ELR (cell line): ENCODE measurements at places on chromosomes 6 and 20.

DNA sequence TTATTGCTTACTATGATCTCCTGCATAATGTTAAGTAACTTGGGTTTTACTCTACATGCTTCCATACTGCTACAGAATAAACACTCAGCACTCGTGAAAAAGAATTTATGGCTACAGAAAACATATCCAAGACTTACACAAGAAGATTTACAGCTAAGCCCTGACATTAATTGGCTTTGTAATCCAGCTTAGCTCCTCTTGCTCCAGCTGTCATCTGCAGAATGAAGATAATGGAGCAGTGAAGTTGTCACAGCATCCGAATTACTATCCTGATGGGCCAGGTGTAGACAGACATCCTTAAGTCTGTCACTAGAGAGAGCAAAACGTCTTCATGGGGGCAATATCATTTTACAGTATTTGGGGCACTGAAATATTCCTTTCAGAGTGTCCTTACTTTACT is 155.3 kb downstream of the PRKN start:
- DNase-seq, result no peak

DNA sequence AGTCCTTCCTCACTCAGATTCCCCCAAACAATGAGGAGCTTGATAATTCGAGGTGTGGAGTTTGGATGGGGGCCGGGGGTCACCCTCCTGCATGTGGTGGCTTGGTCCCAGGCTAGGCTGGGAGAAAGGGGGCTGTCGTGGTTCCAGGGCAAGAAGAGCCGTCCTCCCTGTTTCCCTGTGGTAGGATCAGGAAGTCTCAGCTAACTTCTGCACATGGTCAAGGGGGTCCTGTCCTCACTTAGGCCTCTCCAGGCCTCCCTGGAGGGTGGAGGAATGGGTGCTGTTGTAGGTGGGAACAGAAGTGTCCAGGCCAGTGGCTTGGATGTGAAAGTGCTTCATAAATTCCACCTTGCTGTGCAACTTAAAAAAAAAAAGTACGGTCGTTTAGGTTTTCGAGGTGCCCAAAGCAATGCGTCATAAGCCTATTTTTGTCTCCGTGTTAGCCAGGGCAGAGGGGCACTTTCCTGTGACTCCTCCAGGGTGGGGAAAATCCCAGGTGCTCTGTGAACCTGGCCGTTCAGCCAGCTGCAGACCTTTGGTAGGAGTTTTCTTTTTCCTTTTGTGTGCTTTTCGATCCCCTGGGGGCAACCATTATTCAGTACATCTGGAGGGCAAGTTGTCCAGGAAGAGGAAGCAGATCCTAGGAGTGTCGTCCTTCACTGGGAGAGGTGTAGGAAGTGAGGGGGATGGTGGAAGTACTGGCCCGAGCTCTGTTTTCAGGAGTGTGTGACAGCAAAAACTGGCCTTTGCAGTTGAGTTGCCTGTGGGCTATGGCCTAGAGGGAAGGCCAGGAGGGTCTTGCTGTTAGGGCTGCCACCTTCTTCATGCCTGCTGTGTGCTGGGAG is 9.6 kb downstream of the IGF2R start:
- no peak for DNase-seq

DNA sequence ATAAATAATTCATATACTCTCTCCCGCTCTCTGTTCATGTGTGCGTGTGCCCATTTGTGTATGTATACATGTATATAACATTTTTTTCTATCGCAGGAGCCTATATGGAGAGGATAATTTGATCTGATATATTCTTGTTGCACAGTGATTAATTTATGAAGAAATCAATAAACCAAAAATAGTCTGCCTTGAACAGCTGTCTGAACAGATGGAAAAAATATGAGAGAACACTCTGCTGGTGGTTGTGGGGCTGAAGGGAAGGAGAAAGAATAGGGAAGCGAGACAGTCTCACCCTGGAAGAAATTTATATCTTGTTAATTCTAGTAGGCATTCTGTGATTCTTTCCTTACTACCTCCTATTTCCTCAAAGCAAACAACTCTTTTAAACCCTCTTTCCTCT is 96.6 kb upstream of the B3GAT2 start:
- no peak for DNase-seq

- DNase-seq, result peak; percentile 54
These were observed 131.7 kb downstream of the DNAH8 start for GRCh38 chr6:38846844-38847243.

- no peak for DNase-seq
These were observed 188.0 kb upstream of the SLC24A3 start for GRCh38 chr20:19024296-19025035.

GRCh38 chr6:25882051-25882496 is 8.0 kb upstream of the SLC17A3 start:
- no peak for DNase-seq

DNA sequence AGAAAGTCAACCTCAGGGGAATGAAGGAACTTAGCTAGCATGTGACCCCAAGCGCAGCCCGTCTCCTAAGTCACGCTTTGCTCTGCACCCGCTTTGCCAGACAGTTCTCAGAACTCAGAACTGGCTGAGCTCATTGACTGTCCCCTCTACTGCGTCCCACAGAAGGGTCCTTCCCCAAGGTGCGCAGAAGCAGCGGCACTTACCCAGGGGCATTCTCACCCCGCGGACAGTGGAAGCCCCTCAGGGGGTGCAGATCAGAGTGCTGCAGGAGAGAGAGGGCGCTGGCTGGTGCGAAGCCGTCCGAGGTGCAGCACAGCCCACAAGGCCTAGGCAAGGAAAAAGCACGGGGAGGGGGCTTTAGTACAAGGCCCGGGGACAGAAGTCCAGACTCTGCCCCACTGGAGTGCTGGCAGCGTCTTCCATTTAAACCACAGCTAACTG is 807 bp downstream of the SNHG17 start:
- DNase-seq, result peak; percentile 48

DNA sequence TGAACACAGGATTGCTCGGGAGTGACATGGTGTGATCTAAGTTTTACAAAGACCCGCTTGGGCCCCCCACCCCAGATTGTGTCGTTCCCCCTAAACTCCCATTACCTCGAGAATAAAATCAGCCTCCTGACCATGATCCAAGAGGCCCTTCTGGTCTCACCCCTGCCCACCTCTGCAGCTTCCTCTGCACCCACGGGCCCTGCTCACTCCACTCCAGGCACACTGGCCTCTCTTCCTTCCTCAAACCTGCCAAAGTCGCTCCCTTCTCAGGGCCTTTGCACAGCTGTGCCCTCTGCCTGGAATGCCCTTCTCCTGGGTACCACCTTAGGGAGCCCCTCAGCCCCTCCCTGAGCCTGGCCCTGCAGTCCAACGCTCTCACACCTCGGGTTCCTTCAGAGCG is 17.9 kb downstream of the TGM2 start:
- no peak for DNase-seq

DNA sequence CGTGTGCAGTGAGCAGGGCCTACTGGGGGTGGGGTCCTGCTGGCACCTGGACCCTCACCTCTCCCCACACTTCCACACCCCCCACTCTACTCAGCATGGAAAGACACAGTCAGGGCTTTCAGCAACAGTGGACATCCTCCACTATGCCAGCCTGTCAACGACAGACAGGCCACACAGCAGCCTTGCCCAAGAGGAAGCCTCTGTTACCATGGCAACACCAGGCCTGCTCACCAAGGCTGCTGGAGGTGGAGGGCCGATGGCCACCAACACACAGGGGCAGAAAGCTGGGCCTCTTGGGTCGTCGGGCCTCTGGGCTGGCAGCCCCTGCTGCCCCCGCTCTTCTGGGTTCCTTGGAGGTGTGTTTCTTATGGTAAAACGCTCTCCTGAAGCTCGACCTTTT is 13.6 kb downstream of the BNIP5 start:
- DNase-seq, result peak; percentile 34

DNA sequence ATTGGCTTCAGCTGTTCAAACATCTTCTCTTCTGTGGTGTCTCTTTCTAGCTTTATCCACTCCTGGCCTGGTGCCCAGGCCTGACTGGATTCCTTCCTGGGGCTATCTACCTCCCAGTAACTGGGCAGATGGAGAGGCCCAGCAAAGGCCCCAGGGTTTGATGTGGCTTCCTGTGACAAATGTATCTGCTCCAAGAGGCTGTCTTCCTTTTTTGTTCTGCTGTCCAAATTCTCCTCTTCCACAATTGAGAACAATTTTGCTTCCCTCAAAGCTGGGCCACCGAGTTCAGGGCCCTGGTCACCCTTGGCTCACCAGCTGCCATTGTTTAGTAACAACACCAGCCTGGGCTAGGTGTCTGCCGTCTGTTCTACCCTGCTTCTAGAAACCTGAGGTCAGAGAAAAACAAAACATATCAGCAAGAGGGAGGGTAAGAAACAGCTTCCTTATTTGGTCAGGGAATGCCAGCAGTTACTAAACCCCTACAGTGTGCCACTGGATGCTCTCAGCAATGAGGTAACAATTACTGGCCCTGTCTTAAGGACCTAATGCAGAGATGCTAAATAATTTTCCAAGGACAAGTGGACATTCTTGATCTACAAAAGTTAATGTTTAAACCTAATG is 3.9 kb downstream of the ZFP57 start:
- peak; percentile 42 for DNase-seq

DNA sequence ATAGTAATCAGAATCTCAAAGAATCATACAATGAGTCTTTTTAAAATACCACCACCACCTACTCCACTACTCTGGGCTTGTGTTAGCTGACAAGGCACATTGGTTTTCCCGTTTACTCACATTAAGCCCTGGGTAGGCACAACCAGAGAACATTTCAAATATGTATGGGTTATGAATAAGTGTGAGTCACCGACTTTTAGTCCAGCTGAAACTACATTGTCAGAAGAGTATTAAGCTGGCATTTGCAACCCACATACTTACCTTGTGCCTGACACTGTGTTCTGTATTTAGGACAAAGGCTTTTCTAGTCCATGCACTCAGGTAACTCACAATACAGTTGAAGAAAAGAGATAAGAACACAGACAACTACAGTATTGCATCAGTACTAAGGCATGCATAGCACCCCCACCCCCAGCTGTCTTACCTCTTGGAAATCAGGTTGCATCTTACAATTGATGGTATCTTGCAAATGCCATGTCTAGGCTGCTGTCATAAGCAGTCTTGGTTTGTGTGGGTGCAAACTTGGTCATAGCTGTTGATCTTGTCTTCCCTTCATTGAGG is 40.3 kb upstream of the AHI1 start:
- DNase-seq, result peak; percentile 92

DNA sequence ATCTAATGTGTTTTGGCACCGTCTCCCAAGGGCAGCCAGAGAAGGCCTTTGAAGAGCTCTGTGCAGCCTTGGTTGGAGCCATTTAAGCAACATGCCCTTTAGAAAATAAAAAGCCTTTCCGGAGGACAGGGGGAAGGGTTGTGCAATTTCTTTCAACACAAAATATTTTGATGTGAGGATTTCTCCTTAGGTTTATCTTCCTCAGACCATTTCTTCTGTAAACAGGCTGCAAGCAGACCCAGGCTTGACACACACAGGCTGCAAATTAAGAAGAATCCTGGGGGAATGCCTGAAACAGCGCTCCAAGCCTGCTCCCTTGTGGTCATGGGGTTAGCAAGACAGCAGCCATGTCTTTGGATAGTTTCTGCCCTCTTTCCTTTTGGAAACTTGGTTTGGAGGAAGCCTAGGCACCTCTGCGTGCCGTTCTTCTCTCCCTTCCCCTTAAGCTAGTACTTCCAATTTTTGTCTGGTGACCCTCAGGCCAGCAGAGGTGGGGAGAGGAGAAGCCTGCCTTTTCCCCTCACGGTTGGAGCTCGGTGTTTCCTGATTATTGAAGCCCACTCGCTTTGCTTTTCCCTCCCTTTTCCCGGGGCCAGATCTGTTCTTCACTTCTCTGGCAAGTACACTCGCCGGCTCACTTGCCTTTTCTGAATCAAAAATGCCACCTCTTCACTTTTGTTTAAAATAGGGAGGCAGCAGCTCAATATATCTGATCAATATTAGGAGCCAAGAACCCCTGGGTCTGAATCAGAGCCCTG is 39.6 kb upstream of the NOX3 start:
- DNase-seq, result peak; percentile 60

GRCh38 chr20:53763707-53764414 is 170.2 kb upstream of the ZNF217 start:
- no peak for DNase-seq

- peak; percentile 34 for DNase-seq
These were observed 117.5 kb upstream of the SIRPG start for GRCh38 chr20:1775117-1775516.

DNA sequence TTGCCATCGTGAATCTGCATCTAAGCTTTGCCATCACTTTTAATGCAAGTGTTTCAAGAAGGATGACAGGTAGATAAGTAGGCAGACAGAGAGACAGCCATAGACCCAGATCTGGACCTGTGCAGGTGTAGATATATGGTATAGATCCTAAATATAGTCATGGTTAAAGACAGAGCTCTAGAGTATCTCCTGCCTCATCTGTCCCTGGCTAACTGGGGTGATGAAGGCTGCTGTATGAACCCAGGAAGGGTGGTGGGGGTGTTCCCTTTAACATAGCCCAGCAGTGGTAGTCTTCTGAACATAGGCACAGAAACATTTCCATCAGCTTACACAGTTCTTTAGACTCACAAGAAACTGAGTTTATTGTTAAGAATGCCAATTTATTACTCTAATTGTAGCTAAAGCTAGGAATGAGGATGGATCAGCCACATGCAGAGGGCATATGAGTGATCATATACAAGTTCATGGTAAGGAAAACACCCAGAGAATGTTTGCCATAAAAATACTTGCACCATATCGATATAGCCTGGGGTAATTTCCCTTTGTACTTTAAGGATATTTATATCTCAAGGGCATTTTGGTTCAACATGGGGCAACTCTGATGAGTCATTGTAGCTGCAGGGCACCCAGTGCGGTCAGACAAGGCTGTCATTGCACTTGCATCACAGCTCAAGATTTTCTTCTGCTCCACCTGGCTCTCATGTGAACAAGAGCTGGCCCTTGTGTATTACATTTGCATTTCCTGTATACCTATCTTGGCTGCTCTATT is 587.2 kb downstream of the EPM2A start:
- peak; percentile 96 for DNase-seq

DNA sequence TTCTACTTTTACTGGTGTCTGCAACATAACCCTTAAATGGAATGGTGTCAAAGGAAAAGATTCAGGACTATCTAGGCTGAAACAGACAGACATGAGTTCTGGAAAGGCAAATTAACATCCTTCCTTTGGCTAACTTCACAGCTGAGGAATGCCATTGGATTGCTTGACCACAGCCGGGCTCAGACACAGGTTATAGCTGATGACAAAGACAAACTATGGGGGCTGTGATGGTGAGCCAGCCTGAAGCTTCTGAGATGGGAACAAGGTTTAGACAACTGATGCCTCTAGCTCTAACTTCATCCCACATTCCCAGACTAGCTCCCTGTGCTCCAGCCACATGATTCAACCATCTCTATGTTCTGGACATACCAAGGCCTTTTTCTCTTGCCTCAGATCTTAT is 15.3 kb downstream of the POLR1C start:
- no peak for DNase-seq

DNA sequence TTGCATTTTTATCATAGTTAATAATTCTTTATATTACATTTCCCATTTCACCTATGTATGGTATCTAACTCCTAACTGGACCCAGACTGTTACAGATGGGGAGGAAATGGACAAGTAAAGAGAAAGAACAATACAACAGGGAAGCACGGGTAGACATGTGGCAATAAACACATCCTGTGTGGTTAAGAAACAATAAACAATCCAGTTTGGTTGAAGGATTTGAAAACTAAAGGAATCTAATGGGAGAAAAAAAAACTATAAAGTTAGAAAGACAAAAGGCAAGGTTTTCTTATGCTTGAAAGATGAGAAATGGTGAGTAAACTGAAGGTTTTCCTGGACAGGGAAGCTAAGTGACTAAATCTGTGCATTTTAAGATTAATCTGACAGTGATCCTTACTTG is 34.9 kb upstream of the ALDH8A1 start:
- peak; percentile 71 for DNase-seq

GRCh38 chr6:82381278-82381677 is 17.7 kb downstream of the TPBG start:
- DNase-seq, result no peak
